Ureter (tissue), 1 donor: ENCODE measurements at places on chromosomes 3 and 15. TPM values are rescaled to one million over a fixed set of nuclear protein-coding genes. Genes with fewer than 3 reads are reported as not detected.

DNA sequence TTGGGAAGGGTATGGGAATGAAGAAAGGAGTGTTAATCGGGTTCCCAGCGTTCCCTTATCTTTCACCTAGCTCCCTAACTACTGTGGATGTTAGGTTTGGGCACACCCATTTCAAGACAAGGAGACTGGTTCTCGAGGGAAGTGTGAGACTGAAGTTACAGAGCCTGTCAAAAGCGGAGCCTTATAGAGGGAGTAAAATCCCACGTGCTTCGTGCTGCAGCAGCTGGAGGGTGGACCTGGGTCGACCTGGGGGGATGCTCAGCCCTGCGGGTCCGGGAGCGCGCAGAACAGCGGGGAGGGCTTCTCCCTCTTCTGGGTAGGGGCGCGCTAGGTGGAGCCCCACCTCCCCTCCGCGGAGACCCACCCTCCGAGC is 314 bp upstream of the TMED3 start:
- DNase-seq: no peak

Gene EFCAB12
- total RNA-seq: 0.26 TPM

Gene UNC45A
- total RNA-seq: 77.0 TPM

- peak; percentile 67 for DNase-seq
These were observed 237.4 kb upstream of the UMPS start for GRCh38 chr3:124492824-124493223.

Gene SCN11A
- 34.5 TPM for total RNA-seq

DNA sequence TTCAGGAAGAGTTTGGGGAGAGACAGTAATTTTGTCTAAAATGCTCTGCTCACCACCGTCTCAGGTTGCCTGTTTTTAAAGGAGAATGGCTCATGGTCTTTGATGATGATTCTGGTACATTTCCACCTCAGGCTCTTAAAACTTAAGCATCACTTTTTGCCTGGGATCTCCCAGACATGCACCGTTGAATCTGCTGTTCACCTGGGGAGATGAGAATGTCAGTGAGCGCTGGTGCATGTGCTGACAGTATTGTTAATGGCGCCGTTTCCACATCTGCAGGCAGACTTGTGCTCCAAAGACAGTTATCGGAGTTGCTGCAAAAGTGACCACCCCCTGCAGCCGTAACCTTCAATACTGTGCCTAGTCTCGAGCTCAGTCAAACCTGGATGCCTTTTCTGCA is 219.0 kb upstream of the TPM1 start:
- no peak for DNase-seq

DNA sequence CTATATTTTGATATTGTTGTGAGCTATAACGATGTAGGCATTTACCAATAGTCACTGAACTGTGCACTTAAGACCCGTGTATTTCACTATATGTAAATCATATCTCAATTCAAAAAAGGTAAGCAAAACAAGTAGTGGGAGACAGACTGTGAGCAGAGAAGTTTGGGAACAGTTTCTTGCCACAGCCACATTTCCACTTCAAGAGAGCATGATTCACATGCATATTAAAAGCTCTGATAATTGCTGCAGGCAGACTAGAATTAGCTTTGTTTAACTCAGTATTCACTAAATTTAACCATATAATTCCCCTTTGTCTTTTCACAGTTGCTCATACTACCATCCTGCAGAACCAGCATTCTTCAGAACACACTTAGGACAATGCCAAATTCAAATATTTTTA is 168.4 kb upstream of the ZNF385D start:
- no peak for DNase-seq

DNA sequence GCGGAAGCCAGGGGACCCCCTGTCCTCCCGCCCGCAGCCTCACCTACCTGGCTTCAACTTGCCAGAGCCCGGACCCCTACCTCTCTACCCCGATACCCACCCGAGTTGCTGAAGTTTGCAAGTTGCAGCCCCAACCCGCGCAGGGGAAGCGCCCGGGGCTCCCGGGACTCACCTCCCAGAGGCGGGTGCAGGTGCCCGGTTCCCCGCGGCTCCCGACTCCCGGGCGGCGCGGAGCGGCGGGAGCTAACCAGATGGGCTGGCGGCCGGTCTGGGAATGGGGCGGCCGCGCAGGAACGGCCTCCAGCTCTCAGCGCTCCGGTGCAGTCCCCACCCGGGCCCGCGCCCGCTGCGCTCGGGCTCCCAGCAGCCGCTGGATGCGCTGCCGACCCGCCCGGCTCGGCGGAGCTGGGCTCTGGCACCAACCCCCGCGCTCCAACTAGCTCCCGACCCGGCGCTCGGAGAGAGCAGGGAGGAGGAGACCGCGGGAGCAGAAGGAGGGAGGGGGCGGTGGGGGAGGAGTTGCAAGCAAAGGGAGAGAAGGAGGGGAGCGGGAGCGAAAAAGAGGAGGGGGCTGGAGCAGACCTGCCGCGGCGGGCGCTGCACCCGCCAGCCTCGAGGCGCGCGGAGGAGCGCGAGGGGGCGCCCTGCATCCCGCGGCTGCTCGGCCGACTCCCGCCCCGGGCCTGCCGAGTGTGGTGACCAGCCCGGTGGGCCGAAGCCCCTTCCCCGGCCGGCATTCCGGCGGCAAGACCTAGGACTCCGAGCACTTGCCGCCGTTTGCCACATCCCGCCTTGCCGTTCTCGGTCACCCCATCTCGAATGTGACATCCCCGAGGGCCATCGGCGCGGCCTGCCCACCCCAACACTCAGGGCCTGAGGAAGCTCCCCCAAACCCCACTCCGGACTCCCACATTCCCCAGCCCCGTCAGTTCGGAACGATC is at the start of gene SEMA5B:
Gene SEMA5B, minus strand, starts transcription at position 472 of the 941 bp plus-strand sequence. CDS start 66,500 bp downstream, outside the sequence.
- DNase-seq: peak; percentile 45

Gene CHRD
- total RNA-seq: 16.8 TPM

DNA sequence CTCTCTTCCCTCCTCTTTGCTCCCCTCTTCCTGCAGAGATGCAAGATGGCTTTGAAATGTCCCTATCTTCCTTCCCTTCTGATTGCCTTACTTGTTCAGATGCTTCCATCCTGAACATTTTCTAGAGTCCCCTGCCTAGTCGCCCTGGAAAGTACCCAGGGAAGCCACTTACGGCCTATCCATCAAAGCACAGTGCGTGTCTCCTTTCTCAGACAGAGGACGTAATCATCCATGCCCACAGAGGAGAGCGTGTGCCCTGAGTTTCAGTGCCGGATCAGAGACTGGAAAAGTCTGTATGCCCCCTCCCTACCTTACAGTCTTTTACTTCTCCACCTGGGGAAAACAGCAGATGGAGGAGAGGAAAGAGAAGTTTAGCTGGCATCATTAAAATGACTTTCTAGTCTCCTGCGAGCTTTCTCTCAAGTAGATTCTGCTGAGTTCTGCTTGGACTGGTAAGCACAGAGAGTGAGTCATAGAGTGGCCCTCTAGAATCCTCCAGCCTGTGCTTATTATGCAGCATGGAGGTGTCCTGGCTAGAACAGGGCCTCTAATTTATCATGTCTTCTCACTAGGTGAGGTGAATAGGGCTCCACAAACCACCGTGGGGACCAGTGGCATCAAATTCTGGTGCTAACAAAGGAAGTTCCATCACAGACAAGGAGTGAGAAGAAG is 114.6 kb downstream of the SLCO3A1 start:
- no peak for DNase-seq

GRCh38 chr3:156682501-156682900 is 8.1 kb downstream of the TIPARP start:
- no peak for DNase-seq

DNA sequence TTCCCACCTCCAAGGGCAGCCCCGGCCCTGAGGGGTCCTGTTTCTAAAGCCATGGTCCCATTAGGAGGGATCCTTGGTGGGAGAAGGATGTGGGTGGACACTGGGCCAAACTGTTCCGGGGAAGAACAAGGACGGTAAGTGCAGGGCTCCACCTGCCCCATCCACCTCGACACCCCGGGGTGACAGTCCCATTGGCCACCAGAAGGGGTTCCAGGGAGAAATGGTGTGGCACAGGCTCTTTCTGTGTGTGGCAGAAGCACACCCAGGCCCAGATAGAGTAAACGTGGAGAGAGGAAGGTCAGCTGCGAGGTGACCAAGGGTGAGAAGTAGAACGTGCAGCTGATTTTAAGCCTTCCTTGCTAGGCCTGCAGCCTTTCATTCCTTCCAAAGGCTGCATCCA is 12.0 kb downstream of the TKT start:
- DNase-seq: no peak
